ENCODE measurements at places on chromosomes 2 and 18.

DNA sequence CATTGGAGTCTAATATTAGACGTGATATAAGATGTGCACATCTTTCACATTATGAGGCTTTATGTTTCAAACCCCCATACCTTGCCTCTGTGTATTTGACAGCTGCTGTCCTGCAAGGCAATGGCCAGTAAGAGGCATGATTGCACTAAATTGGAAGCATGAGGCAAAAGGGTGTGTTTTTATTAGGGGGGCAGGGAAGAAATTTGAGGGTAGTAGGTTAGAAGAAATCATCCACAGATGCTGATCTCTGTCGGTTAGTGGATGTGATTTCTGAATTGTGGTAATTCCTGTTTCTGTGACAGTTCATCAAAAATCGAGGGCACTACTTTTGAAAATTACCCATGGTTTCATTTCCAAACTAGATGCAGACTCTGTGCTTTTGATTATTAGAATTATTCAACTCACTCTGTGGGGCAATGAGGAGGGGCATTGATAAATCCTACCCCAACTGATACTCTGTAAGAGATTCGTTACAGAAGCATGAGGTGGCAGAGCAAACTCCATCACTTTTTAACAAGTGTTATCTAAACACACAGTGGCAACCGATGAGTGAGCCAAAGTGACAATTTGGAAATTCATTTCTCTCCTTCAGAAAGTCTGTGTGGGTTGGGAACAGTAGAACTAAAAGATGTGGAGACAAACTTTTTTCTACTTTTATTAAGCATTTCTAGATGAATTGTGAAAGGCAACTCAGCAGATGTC lies 453.0 kb downstream of the ARHGAP15 start:
- DNase-seq, result no peak
- H3K4me1 ChIP-seq, result peaks cover 31% of the 10 kb centered on the region
- no peaks in the 10 kb centered on the region for H3K27me3 ChIP-seq

- no peaks in the 10 kb centered on the region for H3K4me1 ChIP-seq
- H3K27me3 ChIP-seq, result peaks cover 6% of the 10 kb centered on the region
- H3K36me3 ChIP-seq, result no peaks in the 10 kb centered on the region
- no peak overlapping the region for H3K4me3 ChIP-seq
Observed at GRCh38 chr2:120385355-120386127, 39.6 kb downstream of the INHBB start.

DNA sequence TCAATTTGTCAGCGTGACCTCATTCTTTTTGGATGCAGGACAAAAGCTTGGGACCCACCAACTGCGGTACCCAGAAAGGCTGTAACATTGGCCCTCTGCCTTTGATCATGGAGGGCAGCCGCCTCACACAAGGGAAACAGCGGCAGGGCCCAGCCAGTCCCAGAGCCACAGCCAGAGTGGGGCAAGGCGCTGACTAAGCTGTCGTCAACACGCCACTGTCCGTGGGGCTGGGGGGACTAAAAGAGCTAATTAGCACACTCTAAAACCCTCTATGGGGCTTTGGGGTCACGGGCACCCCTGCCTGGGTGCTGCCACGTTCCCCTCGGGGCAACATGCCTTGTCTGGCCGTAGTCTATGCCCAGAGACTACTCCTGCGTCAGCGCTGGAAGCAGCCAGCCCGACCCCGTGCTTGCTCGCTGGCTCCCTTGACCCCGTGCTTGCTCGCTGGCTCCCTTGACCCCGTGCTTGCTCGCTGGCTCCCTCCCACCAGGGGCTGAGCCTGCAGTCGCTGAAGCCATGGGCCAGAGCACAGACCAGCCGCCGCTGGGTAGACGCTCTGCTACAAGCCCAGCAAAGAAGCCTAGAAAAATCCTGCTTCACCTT lies 598.4 kb downstream of the MBD2 start:
- H3K4me3 ChIP-seq, result no peak overlapping the region
- H3K36me3 ChIP-seq, result no peaks in the 10 kb centered on the region
- DNase-seq, result no peak
- H3K27me3 ChIP-seq, result no peaks in the 10 kb centered on the region
- H3K27ac ChIP-seq, result no peak overlapping the region

GRCh38 chr2:33051586-33052360 lies 105.0 kb downstream of the LTBP1 start:
- peak; percentile 34 for DNase-seq
- H3K27ac ChIP-seq, result peak overlapping the region; percentile 22
- no peak overlapping the region for H3K4me3 ChIP-seq
- H3K4me1 ChIP-seq, result no peaks in the 10 kb centered on the region
- no peaks in the 10 kb centered on the region for H3K27me3 ChIP-seq

GRCh38 chr2:65530547-65531320 lies 98.3 kb upstream of the SPRED2 start:
- no peaks in the 10 kb centered on the region for H3K27me3 ChIP-seq
- no peaks in the 10 kb centered on the region for H3K36me3 ChIP-seq
- H3K27ac ChIP-seq, result no peak overlapping the region
- no peaks in the 10 kb centered on the region for H3K4me1 ChIP-seq

- H3K4me1 ChIP-seq, result no peaks in the 10 kb centered on the region
- no peaks in the 10 kb centered on the region for H3K36me3 ChIP-seq
- H3K27ac ChIP-seq, result no peak overlapping the region
- no peaks in the 10 kb centered on the region for H3K27me3 ChIP-seq
- H3K4me3 ChIP-seq, result no peak overlapping the region
Observed at GRCh38 chr2:134602666-134603065, 116.1 kb downstream of the TMEM163 start.

- H3K27ac ChIP-seq, result no peak overlapping the region
- no peaks in the 10 kb centered on the region for H3K27me3 ChIP-seq
- DNase-seq, result no peak
- H3K36me3 ChIP-seq, result peaks cover 98% of the 10 kb centered on the region
- H3K4me1 ChIP-seq, result no peaks in the 10 kb centered on the region
Observed at GRCh38 chr2:128178650-128179460, 87.9 kb downstream of the UGGT1 start.

DNA sequence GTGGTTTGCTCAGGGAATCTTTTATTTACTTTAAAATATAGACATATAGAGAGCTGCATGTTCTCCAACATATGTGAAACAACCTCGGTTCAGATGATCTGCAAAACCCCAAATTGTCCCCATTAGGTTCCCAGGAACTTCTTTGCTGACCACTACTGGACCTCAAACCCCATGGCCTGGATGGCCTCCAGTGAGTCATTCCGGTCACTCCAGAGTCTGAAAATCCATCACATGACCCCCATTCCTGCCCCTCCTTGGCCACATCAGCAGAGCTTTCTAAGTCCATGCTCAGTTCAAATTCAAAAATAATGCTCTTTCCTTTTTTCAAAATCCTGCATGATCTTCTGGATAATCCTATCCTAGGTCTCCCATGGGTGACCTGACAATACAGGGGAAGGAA lies 271.0 kb downstream of the TNS1 start:
- H3K4me1 ChIP-seq, result peaks cover 16% of the 10 kb centered on the region
- no peaks in the 10 kb centered on the region for H3K36me3 ChIP-seq
- no peaks in the 10 kb centered on the region for H3K27me3 ChIP-seq
- DNase-seq, result no peak

GRCh38 chr18:79545255-79545654 lies 134.3 kb upstream of the CTDP1 start:
- no peaks in the 10 kb centered on the region for H3K27me3 ChIP-seq
- no peak for DNase-seq
- peaks cover 5% of the 10 kb centered on the region for H3K4me1 ChIP-seq
- H3K4me3 ChIP-seq, result no peak overlapping the region
- no peaks in the 10 kb centered on the region for H3K36me3 ChIP-seq
- H3K27ac ChIP-seq, result no peak overlapping the region
